ENCODE measurements at places on chromosomes 6 and 20.

DNA sequence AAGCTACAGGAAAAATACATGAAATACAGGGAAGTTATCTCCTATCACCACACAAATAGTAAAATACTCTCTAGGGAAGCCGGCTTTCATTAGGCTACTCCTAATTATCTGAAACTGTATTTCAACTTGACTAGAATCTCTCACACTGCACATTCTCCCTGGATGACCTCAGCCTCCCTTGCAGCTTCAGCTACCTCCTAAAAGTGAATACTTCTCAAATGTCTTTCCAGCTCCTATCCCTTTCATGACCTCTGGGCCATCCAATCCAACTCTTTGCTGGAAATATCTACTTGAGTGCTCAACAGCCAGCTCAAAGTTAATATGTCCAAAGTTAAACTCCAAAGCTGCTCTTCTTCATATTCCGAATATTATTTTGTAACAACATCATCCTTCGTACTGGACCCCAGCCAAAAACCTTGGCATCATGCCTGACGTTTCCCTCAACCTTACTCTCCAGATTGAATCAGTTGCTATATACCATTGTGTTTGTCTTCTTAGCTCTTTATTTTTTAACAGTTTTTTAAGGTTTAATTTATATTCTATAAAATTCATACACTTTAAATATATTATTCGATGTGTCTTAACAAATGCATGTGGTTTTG, 29.4 kb upstream of the KIF6 start:
- DNase-seq, result no peak

DNA sequence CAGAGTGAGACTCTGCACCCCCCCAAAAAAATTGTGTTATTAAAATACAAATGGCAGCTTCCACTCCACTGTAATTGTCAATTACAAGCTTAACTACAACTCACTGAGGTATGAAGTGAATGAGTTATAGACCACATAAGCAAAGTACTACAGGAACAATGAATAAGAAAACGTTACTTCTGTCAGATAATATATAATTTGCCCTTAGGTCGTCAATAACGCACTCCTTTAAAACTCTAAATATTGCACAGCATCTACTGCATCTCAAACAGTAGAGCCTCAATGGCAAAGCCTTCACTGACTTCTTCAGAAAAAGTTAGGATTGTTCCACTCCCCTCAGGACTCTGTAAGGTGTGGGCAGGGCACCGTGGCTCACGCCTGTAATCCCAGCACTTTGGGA, 2.0 kb upstream of the HBS1L start:
- DNase-seq, result no peak

GRCh38 chr6:17714879-17715851, 8.4 kb upstream of the NUP153 start:
- DNase-seq, result no peak

GRCh38 chr6:144736763-144737162, 451.6 kb downstream of the UTRN start:
- no peak for DNase-seq

- DNase-seq, result no peak
Observed at GRCh38 chr20:23021541-23021940, 13.6 kb upstream of the SSTR4 start.

DNA sequence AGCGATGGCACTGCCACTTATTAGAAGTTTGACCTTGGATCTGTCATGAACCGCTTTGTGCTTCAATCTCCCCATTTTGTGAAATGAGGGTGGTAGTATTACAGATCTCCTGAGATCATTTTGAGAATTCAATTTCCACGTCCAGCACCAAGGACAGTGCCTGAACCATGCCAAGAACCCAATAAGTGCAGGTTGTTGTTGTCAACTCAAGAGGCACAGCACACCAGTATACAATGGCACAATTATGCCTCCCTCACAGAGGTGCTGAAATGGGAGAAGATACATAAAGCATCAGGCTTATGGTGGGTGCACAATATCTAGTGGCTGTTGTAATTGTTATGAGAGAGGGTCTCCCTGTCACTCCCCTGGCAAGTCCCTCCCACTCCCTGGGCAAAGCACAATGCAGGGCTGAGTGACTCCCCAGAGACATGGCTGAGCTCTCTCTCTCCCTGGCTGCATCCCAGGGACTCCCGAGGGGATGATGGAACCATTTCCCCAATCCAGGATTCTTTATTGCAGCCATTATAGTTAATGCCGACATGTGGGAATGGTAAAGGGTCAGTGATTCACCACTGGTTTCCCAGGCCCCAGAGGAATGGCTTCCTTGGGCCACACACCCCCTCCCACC, 78.7 kb downstream of the CDH22 start:
- DNase-seq, result no peak

GRCh38 chr6:35014786-35015185, 125.7 kb downstream of the ANKS1A start:
- DNase-seq, result no peak

DNA sequence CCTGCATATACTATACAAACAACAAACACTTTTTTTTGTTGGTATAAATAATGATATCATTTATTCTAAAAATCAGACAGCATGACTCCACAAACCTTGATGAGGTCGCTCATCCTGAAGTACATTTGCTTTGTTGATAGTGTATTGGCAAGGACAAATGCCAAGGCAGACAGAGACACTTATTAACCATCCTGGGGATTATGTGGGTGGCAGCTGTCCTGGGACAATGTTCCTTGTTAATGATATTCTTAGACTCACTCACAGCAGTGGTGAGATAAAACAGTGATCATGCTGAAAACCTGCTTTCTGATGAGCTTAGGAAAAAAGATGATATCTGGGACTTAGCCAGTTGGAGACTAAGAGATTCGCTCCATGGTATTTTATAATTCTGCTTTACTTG, 85.4 kb upstream of the OGFRL1 start:
- no peak for DNase-seq

GRCh38 chr20:62289131-62289530, 13.7 kb upstream of the ADRM1 start:
- DNase-seq, result no peak

- no peak for DNase-seq
Observed at GRCh38 chr20:35333606-35334005, 41.4 kb upstream of the FAM83C start.

- DNase-seq, result no peak
Observed at GRCh38 chr6:136751522-136751956, 40.7 kb downstream of the MAP3K5 start.

- DNase-seq, result no peak
Observed at GRCh38 chr6:119395192-119395591, 45.6 kb upstream of the MAN1A1 start.

DNA sequence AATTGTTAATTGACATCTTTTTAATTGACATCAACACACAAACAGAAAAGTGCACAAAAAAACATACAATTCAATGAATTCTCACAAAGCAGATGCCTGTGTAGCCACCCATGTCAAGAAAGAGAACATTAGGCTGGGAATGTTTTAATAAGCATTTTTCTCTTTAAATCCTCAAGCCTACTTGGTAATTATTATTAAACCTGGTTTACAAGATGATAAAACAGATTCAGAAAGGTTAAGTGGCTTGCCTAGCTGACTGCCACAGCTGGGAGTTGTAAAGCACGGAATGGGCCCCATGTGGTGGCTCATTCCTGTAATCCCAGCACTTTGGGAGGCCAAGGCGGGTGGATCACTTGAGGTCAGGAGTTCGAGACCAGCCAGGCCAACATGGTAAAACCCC, 90.0 kb upstream of the AKAP12 start:
- no peak for DNase-seq

DNA sequence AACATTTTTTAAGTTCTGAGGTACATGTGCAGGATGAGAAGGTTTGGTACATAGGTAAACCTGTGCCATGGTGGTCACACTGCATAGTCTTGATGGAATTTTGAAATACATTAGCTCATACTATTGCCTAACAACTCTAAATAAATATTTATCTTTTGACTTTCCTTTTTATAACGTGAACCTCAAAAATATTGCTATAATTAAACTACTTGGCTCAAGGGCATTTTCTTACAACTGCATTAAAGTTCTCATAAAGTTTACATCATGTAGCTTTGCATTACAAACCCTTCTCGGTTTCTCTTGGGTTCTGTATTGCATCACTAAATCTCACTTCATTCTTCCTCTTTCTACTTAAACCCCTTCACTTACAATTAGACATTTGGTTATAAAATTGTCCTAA, 636.0 kb upstream of the PTCHD4 start:
- DNase-seq, result no peak

DNA sequence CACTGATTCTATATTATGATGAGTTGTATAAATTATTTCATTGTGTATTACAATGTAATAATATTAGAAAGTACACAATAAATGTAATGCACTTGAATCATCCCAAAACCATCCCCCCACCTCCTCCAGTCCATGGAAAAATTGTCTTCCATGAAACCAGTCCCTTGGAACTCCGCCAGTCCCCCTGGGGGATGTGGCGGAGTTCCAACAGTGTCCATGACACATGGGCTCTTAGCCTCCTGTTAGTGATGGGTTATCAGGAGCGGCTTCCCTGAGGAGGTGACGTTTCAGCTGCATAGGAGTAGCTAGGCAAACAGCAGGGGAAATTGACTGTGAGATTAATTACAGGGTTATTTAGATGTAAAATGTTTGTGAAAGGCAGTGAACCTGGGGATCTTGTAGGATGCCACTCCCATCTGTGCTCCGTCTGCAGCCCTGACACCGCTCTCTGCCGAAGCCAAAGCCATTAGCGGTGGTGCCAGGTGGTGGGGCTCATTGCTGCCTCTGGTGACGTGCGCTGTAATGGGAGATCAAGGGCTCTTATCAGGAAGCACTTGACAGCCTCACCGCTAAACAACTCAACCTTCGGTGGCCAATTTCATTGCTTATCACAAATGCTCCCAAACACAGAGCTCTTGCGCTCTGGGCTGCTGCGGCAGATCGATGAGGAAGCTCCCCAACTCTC, 81.6 kb upstream of the MC3R start:
- no peak for DNase-seq

DNA sequence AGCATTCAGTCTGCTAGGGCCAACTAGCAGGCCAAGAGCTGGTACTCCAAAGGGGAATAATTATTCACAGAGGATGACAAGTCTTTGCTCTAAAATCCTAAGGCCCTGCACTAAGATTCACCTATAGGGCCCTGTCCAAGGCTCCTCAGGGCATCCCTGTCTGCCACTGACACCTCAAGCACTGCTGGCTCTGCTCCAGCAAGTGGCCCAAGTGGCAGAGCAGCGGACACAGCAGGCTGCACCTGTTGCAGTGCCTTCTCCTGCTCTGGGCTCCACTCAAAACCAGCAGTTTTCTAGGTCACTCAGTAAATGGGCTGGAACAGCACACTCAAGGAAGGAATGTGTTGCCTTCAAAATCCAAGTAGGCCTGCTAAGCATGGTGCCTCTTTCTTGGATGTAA, 36.4 kb upstream of the SMOC2 start:
- DNase-seq, result no peak

DNA sequence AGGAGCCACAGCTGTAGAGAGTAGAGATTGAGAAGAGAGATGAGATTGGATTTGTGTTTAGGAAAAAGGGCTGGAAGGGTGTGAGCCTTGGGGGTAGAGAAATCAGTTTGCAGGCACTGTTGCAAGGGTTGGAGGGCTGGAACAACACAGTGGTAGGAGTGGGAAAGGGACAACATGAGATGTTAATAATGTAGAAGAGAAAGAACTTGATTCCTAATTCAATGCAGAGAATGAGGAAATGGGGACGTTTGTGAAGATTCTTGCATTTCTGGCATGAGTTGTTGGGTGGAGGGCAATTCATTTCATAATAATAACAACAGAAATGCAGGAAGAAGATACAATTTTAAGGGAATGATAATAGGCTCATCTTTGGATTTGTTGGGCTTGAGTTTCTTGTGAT, 141.4 kb upstream of the TBX18 start:
- DNase-seq, result no peak

DNA sequence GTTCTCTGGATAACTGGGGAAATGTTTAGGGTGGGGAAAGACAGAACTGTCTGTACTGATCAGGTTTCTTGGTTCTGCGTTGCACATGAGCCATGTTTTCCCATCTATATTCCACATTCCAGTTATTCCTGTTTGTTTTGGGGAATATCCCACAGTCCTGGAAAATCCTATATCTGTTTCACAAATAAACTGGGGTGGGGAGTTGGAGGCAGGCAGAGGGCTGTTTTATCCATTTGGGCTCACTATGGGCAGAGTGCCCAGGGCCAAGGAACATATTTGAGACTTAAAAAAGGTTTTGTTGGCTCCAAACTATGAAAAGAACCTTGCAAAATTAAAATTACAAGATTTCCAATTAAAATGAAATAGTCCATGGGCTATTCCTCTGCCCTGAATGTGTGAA, 21.5 kb downstream of the FOXP4 start:
- no peak for DNase-seq

- DNase-seq, result no peak
Observed at GRCh38 chr20:41166201-41167117, 29.1 kb downstream of the PLCG1 start.

GRCh38 chr20:33291830-33292355, 8.9 kb downstream of the BPIFB1 start:
- no peak for DNase-seq

DNA sequence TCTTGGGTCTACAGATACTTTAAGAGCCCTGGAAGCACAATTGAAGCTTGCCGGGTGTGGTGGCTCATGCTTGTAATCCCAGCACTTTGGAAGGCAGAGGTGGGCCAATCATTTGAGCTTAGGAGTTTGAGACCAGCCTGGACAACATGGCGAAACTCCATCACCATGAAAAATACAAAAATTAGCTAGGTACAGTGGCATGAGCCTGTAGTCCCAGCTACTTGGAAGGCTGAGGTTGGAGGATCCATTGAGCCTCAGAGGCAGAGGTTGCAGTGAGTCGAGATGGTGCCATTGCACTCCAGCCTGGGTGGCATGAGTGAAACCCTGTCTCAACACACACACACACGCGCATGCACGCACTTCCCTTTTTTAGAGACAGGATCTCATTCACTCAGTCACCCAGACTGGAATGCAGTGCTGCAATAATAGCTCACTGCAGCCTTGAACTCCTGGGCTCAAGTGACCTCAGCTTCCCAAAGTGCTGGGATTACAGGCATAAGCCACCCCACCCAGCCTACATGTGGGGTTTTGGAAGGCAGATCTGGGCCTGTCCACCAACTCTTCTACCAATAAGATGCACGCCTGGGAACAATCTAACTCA, 182.5 kb upstream of the JARID2 start:
- DNase-seq, result no peak

- no peak for DNase-seq
Observed at GRCh38 chr6:68776354-68776753, 141.3 kb downstream of the ADGRB3 start.

DNA sequence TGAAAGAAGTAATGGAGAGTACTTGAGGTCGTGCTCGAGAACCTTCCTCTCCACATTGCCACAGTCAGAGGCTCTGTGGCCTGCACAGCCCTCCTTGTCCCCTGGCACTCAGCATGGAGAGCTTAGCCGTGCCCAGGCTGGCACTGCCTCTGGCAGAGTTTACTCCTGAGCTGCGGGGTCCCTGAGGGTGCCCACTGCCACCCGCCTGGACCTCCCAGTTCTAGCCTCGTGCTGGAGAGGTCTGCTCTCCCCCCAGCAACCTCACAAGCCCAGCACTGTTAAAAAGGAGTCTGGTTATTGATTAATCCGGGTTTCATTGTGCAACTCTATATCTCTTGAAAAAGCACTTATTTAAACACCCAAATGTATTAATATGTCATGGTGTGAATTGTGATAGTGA, 226.8 kb downstream of the TMEM242 start:
- DNase-seq, result no peak

GRCh38 chr6:112941613-112942012, 594.5 kb downstream of the RFPL4B start:
- no peak for DNase-seq

- no peak for DNase-seq
Observed at GRCh38 chr20:34473262-34473883, 42.8 kb upstream of the DYNLRB1 start.

GRCh38 chr6:6331393-6331792, 10.9 kb upstream of the F13A1 start:
- no peak for DNase-seq
